ENCODE measurements at places on chromosomes 2 and 18.

- DNase-seq = no peak
These were observed 43.5 kb downstream of the GORASP2 start for GRCh38 chr2:170972296-170973224.

DNA sequence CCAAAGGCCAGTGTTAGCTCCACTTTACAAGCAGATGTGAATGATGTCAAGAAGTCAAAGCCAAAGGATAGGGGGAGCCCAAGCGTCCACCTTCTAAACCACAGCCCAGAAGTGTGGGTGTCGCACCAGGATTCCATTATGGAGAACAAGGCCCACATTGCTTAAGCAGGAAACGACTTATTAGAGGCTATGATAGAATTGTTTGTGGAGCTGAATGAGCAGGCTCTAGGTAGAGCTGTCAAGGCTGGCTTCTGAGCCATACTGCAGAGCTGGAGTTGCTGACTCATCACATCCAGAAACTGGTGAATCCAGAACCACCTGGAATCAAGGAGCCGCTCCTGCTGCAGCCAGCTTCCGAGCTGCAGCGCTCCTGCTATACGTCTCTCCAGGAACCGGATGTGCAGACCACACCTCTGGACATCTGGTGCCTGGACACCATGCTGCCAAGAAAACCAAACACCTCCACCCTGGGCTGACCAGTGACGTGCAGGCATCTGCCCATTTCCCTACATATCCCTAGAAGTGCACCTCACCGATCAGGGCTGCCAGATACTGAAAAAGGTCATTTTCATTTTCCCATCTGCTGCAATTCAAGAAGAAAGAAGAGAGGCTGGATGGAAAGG is 6.2 kb upstream of the TWIST2 start:
- DNase-seq = no peak

DNA sequence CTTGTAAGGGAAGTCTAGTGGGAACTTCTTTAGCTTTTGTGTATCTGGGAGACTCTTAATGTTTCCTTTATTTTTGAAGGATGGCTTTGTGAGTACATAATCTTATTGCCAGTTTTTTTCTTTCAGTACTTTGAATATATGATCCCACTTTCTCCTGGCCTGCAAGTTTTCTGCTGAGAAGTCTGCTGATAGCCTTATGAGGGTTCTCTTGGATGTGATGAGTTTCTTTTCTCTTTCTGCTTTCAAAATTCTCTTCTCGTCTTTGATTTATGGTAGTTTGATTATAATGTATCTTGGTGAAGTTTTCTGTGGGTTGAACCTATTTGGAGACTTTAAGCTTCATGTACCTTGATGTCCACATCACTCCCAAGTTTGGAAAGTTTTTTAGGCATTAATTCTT is 28.1 kb downstream of the COLEC11 start:
- DNase-seq = no peak

GRCh38 chr18:45958730-45959129 is 8.4 kb downstream of the EPG5 start:
- DNase-seq = no peak

GRCh38 chr18:25467226-25467987 is 115.4 kb upstream of the ZNF521 start:
- DNase-seq = no peak

Data from stimulated activated CD4-positive, alpha-beta T cell treated with anti-CD3 and anti-CD28 coated beads, Interleukin-4, amount 100 ng/mL, for 1 hour (primary cell).